ENCODE measurements at places on chromosomes 11 and 22. TPM values are rescaled to one million over a fixed set of nuclear protein-coding genes. Genes with fewer than 3 reads are reported as not detected.
A peak's percentile ranks its signal among the peaks of the same experiment; 100 is the strongest.

GRCh38 chr11:29781268-29781667 lies 235.6 kb downstream of the KCNA4 start:
- H3K36me3 ChIP-seq = no peaks in the 10 kb centered on the region
- DNase-seq = no peak
- H3K27ac ChIP-seq = no peak overlapping the region
- no peak overlapping the region for H3K4me3 ChIP-seq

DNA sequence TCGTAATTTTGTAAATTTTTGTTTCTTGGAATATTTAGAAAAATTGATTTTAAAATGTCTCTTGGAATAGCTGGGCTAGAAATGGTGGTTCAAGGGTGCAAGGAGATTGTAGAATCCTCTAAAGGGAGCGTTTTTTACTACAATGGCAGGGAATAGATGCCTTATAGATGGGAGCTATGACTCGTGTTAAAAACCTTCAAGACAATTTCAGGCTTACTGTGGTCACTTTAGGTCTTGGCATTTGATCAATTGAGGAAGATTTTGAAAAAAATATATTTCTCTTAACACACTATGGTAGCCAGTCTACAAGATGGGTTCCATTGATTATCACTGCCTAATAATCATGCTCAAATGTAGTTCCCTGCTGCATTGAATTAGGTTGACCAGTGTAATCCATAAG lies 25.0 kb downstream of the METTL15 start:
- no peak overlapping the region for H3K27ac ChIP-seq
- H3K27me3 ChIP-seq = no peaks in the 10 kb centered on the region
- H3K36me3 ChIP-seq = no peaks in the 10 kb centered on the region
- no peaks in the 10 kb centered on the region for H3K4me1 ChIP-seq

CASP12 gene
- not detected for total RNA-seq

DNA sequence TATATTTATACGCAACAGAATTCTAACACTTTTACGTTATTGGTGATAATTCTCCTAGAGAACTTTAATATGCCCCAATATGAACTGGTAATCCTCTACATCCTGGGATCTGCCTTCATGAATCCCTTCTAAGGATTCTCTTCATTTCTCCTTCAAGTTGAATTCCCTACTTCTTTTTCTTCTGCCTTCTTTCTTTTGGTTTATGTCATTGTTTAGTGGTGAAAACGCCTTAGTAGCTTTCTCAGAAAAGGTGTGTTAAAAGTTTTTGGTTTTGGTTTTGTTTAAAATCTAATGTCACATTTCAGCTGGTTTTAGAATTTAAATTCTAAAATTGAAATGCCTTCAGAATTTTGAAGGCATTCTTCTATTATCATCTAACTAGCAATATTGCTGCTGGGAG lies 17.7 kb upstream of the RTL6 start:
- DNase-seq = no peak
- H3K4me1 ChIP-seq = no peaks in the 10 kb centered on the region
- no peaks in the 10 kb centered on the region for H3K27me3 ChIP-seq
- H3K27ac ChIP-seq = no peak overlapping the region
- no peaks in the 10 kb centered on the region for H3K36me3 ChIP-seq

- H3K36me3 ChIP-seq = no peaks in the 10 kb centered on the region
- peak within 1 kb of the TSS; percentile 59 for H3K4me3 ChIP-seq
- no peaks in the 10 kb centered on the region for H3K4me1 ChIP-seq
- H3K27me3 ChIP-seq = no peaks in the 10 kb centered on the region
- peak; percentile 95 for DNase-seq
Observed at GRCh38 chr11:124622531-124623451, at the start of gene TBRG1. TBRG1 (plus strand) TSS chr11:124622864; CDS start chr11:124623084, 220 bp downstream.
